ENCODE measurements at places on chromosomes 7 and 10.

GRCh38 chr10:130833596-130833995, 477.9 kb downstream of the TCERG1L start:
- no peak for DNase-seq

DNA sequence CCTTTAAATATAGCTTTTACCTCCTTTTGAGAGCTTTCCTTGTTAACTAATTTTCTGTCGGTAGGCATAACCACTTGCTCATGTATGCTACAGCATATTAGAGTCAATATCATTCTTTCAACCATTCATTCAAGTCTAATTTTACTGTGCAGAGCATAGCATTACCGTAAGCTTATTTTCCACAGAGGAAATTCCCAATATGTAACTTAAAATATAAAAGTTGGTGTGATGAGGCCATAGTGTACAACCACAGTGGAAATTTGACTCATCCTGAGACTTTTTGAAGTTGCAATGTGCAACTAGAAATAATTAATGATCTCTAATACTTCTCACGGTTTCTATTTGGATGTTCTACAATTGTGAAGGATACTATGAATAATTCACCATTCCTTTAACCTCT, 80.6 kb upstream of the KLF6 start:
- no peak for DNase-seq

DNA sequence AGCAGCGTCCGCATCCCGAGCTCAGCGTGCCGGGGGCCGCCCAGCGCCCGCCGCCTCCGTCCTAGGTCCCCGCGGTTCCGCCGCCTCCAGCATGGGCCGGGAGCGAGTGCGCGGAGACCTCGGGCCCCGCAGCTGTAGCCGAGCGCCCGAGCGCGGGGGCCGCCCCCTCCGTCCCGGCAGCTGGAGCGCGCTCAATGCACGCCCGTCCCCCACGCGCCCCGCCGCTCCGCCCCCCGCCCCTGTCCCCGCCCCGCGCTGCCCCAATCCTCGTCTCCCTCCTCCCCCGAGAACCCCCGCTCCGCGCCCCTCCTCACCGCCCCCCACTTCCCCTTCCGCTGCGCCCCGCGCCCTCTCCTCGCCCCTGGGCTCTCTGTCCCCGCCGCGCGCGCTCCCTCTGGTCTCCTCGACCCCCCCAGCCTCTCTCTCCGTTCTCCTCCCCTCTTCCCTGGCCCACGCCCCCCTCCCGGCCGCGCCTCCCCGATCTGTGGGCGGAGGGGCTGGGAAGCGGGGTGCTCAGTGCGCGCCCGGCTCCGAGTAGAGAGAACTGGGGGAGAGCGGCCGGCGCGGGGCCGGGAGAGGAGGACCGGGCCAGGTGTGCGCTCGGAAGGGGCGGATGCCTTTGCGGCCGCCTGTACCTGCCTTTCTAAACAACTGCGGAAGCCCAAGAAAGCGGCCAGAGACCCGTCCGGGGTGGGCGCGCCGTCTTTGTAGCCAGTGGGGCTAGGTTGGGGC, at the start of gene VIPR2:
VIPR2 (minus strand) TSS at position 110 of the 732 bp plus-strand sequence; CDS start at position 14, 96 bp downstream.
- DNase-seq, result no peak

DNA sequence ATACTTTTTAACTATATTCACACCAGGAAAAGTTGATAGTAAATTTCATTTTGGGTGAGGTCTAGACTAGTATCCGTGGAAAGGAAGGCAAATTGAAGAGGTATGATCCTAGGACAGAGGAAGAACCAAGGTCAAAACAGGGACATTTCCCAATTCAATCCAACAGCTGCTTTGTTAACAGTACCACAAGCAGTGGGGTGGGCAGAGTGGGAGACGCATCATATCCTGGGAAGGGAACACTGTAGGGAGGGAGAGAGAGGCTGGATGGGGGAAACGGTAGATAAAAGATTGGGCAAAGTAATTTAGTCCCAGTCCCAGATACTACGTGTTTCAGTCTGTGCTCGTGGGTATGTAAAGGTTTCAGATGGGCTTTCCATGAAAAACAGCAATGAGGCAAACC, 9.2 kb upstream of the FAS start:
- no peak for DNase-seq

DNA sequence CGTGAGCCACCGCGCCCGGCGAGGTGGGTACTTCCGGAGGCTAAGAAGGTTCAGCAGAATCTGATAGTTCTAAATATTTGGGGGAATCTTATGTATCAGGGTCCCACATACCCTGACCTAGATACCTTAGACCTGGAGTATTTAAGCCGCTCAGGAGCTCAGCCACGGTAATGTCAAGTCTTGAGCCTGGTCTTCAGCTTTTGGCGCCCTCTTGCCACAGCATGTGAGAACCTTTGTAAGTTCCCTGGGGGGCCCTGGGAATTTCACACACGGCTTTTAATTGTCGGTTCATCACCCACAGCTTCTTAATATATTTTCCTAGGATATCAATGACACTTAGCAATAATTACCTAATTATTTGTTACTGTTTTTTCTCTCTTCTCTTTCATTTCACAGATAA, 324.3 kb upstream of the GALNT17 start:
- no peak for DNase-seq

GRCh38 chr10:129774736-129775401, 189.2 kb downstream of the EBF3 start:
- DNase-seq, result no peak

GRCh38 chr10:75096749-75097148, 14.7 kb upstream of the SAMD8 start:
- DNase-seq, result no peak

- DNase-seq, result no peak
Observed at GRCh38 chr10:27743012-27743876, 2.4 kb downstream of the MKX start.

DNA sequence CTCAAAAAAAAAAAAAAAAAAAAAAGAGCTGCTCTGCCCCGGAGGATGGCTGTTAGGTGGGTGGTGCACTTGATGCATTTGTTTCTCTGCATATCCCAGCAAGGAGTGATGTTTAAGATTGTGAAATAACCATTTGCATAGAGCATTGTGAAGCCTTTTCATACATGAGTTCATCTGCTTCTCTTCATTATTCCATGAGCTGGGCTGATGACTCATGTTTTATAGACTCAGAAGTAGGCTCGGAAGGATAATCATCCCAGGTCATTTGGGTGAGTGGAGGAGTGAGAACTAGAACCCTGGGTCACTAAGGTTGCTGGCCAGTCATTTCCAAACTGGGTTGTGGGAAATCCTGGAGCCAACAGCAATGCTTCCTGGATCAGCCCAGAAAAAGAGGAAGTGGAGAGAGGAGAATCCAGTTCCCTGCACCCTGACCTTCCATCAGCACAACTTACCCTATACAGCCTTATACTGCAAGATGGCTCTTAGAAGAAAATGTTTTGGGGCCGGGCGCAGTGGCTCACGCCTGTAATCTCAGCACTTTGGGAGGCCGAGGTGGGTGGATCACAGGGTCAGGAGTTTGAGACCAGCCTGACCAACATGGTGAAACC, 45.3 kb downstream of the TACC2 start:
- no peak for DNase-seq

DNA sequence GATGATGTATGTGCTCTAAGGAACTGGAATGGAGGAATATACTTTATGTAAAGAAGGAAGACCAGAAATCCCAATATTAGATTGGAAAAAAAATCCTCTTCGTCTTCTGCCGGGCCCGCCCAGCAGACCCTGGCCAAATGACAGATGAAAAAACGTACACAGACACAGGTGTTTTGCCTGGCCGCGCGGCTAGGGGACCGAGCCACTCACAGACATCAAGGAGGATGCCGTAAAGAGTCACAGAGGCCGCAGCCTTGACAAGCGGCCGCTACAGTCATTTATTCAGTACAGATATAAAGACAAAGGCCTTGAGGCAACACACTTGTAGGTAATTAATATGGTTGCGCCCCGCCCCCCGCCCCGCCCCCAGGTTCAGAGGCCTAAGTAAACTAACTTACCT, 594.1 kb downstream of the GRM8 start:
- no peak for DNase-seq

DNA sequence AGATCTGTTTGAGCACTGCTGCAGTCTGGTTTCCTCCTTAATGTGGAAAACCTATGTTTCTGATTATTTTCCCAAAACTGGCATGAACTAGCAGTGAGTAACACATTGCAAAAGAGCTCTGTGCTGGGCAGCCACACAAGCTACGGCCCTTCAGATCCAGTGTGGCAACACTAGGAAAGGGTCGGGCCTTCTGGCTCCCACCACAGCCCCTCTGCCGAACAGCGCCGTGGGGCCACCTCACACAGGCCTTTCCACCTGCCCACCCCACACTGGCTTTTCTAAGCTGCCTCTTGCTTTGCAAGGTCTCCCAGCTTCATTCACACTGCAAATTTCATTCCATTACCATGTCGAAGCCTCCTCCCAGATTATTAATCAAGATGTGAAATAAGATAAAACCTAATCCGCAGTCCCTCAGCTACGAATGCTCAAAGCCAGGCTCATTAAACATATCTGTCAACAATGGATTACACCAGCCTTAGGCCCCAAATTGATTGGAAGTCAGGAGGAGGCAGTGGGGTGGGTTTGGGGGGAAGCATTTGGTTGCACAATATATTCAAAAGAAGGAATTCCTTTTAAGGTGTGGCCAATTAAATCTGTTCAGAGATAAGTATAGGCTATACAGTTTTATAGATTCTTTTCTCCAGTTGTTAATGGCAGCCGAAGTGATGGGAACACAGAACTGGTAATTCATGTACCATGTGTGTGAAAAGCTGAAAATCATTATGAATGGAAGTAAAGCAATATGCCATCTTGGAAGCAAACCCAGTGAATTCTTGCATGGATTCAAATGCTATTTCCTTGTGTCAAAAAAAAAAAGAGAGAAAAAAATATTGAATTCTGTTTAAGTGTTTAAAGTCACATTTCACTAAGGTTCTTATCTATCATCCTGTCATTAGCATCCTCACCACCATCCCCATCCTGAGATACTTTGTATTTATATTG, 223.7 kb downstream of the MTERF1 start:
- DNase-seq, result no peak

- DNase-seq, result no peak
Observed at GRCh38 chr10:69073736-69074364, 14.1 kb upstream of the SRGN start.

DNA sequence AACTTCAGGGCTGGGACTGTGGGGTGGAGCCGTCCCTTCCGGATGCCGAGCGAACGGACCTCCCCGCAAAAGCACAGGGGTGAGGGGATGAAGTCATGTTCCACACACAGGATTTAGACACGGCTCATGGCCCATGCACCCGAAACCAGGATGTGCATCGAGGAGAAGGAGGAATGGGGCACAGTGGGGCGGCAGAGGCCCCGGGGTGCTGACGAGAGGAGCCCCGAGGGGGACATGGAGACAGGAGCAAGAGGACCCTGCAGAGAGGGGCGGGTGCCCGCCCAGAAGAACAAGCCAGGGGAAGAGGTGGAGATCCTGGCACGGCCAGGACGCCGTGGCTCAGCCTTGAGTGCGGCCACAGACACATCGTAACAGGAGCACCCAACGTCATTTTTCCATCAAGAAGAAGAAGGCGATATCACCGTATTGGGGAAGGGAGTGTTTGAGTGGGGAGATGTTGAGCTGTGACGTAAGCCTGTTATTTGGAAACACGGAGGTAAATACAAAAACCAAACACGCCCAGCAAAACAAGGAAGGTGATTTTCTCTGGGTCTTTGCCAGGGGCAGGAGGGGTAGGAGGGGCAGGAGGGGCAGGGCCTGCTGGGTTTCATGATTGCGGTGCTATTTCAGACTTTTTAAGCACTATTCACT, 25.3 kb upstream of the FOXL3 start:
- DNase-seq, result no peak

GRCh38 chr10:9253121-9253520, 1198.6 kb downstream of the GATA3 start:
- no peak for DNase-seq

DNA sequence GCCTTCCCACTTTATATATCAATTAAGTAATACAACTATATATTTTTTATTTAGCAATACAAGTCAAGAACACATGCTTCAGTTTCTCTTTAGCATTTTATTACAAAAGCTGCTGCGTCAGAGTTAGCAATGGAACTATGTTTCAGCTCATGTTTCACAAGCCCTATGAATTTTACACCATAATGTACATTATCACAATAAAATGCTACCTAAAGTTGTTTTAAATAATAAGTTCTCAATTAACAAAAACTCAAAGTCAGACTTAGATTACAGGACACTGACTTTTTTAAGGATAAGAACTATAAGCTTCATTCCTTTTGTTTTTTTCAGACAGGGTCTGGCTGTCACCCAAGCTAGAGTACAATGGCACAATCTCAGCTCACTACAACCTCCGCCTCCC, 52.3 kb downstream of the EZH2 start:
- DNase-seq, result no peak

GRCh38 chr10:36073796-36074345, 431.8 kb upstream of the FZD8 start:
- no peak for DNase-seq

DNA sequence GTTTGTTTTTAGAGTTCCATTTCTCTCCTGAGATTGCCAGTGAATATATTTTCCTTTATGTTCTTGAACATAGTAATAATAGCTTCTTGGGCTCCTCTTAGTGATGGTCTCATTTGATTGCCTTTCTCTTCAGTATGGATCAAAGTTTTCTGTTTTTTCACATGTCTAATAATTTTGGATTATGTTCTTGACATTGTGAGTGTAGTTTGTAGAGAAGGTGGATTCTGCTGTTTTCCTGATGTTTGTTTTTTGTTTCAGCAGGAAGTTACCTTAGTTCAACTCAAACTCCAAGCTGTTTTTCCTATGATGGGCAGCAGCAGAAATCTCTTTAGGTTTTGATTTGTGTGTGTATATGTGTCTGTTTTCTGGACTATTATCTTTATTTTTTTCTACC, 43.8 kb downstream of the TAF3 start:
- DNase-seq, result no peak

- no peak for DNase-seq
Observed at GRCh38 chr7:84372155-84372621, 177.6 kb upstream of the SEMA3A start.

DNA sequence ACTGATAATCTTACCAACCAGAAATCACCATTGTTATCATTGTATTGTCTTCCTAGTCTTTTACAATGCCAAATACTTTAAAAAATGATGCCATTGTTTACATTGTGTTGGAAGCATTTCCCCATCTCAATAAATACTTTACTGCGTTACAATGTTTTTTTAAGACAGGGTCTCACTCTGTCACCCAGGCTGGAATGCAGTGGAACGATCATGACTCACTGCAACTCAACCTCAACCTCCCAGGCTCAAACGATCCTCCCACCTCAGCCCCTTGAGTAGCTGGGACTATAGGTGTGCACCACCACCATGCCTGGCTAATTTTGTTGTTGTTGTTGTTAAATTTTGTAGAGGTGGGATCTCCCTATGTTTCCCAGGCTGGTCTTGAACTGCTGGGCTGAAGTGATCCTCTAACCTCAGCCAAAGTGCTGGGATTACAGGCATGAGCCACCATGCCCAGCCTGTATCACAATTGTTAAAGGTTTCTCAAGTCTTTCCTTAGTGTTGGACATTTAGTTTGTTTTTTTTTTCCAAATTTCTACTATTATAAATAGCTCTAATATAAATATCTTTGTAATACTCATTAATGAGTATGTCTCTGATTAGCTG, 13.5 kb downstream of the LRMDA start:
- DNase-seq, result no peak

DNA sequence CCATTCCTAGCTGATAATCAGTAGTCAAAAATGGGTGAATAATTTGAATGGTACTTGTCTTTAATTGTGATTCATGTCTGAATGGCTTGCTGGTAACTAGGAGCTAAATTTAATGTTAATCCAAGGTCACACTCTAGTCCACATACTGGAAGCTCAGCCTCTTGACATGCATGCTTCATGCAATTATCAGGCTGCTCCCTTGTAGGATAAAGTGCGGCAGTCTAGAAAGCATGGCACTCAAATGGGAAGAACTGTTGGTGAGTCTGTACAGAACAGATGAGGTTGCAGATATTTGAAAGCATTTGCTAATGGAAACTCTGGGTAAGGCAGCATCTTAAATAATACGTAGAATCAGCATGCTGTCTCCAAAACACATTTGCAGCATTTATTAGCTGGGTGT, 499.4 kb downstream of the AUTS2 start:
- DNase-seq, result no peak

All from stimulated activated CD8-positive, alpha-beta memory T cell treated with anti-CD3 and anti-CD28 coated beads, Interleukin-15, amount 100 ng/mL, for 24 hours (primary cell).